ENCODE measurements at places on chromosomes 2 and 18. TPM values are rescaled to one million over a fixed set of nuclear protein-coding genes. Genes with fewer than 3 reads are reported as not detected.

DNA sequence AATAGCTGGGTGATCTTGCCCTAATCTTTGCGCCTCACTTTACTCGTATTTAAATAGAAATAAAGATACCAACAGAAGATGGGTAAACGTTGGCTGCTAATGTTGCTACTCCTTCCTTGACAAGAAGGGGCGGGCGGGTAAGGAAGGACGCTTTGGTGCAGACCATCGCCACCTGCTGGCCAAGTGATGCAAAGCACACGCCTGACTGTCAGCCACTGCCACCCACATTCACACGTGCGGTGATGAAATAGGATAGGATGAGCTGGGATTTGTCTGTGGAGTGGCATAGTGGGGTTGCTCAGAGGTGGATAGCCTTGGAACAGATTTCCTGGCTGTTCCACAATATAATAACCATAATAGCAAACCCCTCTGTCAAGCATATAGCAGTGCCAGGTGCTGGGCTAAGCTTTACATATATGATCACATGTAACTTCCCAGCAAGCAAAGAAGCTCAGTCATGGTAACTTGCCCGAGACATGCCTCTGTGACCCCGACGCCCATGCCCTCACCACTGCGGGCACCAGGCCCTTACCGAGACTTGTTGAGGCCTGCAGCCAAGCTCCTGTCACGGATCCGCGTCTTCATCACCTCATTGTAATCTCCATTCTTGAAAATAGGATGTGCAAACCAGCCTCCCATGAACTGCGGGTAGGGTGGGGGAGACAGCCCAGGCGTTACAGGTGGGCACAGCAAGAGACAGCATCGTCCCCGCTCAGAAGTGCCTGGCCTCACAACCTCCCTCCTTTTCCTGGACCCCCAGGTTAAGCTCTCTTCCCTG, 39.3 kb downstream of the LCT start:
- DNase-seq: peak; percentile 88

GRCh38 chr2:164967781-164968228, 12.5 kb upstream of the SLC38A11 start:
- DNase-seq: peak; percentile 64

The SPP2 gene
- total RNA-seq: 78.5 TPM

DNA sequence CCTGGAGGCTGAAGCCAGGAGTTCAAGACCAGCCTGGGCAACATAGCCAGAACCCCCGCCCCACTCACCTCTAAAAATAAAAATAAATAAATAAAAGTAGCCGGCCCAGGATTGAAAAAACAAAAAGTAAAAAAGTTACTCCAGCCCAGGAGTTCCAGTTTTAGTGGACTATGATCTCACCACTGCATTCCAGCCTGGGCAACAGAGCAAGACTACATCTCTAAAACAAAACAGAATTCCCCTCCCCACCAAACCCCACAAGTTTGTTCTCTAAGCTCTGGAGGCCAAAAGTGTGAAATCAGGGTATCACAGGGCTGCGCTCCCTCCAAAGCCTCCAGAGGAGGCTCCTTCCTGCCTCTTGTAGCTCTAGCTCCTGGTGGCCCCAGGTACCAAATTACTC, 1.7 kb downstream of the D2HGDH start:
- DNase-seq: no peak

DNA sequence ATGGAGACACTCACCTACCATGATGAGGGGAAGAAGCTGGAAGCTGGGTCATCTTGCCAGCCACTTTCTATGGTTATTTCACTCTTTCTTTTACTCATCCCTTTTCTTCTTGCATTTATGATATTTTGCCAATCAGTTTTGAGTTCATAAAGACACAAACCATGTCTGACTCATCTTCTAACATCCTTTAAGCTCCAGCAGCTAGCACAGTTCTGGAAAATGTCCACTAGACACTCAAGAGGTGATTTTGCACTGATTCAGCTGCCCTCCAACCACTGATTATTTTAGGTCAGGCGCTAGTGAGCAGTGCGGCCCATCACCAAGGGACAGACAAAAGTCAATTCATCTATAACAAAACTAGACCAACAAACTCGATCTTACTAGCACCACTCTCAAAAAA, 537.1 kb upstream of the ID2 start:
- no peak for DNase-seq

- no peak for DNase-seq
These were observed 2.4 kb downstream of the NEU4 start for GRCh38 chr2:241811201-241811951.

The CERKL gene
- 2.3 TPM for total RNA-seq

DNA sequence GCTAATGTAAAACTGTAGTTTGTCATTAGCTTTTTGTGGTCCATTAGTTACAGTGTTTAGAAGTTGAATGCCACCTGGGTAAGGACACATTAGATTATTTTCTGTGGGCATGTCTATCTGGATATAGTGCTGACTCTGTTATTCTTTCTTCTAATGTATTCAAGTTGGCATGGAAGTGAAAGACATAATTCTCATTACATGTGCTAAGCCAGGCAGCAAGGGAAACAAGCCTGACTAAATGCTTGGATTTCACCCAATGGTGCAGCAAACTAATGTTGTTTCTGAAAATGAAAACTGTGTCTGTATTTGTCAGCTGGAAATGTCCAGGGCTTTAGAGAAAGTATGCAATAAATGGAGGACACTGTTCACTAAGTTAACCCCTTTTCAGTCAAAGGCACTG, 100.7 kb downstream of the NUP35 start:
- no peak for DNase-seq

The ARL6IP6 gene
- 23.2 TPM for total RNA-seq

DNA sequence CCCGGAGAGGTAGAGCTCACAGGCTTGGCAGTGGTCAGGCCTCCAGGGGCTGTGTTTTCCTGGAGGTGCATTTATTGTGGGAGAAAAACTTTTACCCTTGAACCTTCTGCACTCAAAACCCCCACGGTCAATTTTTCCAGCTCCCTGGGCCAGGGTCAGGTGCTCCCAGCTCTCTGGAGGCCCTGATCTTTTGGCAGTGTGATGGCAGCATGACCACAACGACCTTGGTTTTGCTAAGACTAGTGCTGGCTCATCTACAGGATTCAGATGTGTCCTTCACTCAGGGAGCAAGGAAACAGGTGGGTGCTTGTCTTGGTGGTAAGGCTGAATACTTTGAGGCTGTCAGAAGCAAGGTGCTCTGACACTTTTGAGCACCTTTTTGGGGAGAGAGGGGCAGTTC, 92.3 kb downstream of the CCDC93 start:
- DNase-seq: no peak

- no peak for DNase-seq
These were observed 66.8 kb downstream of the MREG start for GRCh38 chr2:215946586-215946985.

- DNase-seq: no peak
These were observed 52.3 kb downstream of the CYP26B1 start for GRCh38 chr2:72095364-72095763.
